ENCODE measurements at places on chromosomes 13 and 19.

DNA sequence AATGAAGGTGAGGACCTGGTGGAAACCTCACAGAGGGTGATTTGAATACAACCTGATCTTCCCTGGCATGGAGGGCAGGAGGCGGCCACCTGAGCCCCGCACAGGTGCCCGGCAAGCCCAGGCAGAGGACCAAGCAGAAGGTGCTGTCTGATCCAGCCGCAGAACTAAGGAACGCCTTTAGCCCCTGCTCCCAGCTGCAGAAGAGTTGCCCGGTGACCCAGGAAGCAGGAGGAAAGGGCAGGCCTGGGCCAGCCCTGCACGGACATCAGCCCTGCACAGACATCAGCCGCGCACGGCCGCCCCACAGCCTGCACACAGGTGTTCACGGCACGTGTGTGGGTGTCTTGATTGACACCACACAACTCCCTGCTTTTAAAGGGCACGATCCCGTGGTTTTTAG is 43.1 kb downstream of the RASA3 start:
- no peak for DNase-seq

GRCh38 chr19:32824191-32824751 is 45.3 kb downstream of the SLC7A9 start:
- no peak for DNase-seq

GRCh38 chr19:1287354-1288225 is 1.9 kb downstream of the EFNA2 start:
- DNase-seq = no peak

- no peak for DNase-seq
Measured at GRCh38 chr19:50384685-50385535, 763 bp downstream of the POLD1 start.

- no peak for DNase-seq
Measured at GRCh38 chr19:37698216-37698615, 21.3 kb downstream of the ZNF607 start.

DNA sequence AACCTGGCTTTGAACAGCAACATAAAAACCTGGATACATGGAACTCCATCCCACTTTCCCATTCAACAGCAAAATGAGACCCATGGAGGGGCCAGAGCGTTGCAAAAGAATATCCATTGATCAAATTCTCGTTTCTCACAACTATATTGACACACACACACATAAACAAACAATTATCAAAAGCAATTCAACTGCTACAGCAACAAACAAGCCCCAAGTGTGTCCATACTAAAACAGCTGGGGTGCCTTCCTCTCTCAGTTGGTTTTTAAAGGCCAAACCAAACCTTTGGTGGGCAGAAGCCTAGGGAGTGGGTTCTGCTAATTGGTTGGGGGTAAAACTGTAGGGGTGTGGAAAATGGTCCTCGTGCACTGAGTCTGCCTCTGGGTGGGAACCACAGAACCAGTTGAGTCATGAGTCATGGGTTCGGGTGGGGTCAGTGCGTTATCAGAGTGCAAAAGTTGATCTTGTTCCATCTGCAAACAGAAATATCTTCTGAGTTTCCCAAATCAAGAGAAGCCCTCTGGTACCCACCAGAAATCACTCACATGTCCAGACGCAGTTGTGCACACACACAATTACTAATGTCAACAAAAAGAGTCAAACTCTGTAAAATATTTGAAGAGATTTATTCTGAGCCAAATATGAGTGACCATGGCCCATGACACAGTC is 18.5 kb downstream of the GPR42 start:
- no peak for DNase-seq

- DNase-seq = no peak
Measured at GRCh38 chr13:94140511-94140910, 339.0 kb downstream of the DCT start.

DNA sequence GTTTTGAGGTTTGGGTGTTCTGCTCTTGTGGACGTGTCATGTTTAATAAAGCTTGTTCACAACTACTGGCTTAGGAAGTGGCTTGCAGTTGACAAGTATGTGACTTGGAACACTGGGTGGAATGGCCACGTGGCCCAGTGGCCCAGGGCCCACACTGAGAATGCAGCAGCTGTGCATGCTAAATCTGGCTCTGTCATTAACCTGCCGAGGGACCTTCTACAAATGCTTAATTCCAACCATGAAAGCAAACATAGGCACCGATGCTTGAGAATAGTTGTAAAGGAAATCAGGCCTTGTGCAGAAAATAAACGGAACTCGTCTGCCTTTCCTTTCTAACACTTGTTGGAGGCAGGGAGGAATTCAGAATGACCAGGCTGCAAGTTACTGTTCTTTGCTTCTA is 11.6 kb upstream of the CLDN10 start:
- peak; percentile 46 for DNase-seq

DNA sequence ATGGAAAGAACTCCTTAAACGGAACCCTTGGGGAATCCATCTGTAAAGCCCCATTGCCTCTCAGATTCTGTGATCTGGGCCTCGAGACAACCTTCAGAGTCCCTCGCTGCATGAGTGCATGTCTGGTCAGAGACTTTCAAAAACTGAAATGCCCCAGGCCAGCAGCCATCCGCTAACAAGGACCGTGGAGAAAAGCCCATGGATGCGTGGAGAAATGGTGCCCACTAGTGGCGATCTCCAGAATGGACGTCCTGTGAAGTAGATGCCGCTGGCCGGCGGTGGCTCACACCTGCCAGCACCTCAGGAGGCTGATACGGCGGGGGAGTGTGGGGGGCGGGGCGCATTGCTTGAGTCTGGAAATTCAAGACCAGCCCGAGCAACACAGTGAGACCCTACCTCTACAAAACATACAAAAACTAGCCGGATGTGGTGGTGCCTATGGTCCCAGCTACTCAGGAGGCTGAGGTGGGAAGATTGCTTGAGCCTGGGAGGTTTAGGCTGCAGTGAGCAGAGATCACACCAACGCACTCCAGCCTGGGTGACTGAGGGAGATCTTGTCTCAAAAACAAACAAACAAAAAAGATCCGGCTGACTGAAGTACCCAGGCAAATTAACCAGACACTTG is 7.9 kb upstream of the CDC16 start:
- peak; percentile 85 for DNase-seq

- no peak for DNase-seq
Measured at GRCh38 chr19:36082916-36083315, 28.0 kb upstream of the OVOL3 start.

DNA sequence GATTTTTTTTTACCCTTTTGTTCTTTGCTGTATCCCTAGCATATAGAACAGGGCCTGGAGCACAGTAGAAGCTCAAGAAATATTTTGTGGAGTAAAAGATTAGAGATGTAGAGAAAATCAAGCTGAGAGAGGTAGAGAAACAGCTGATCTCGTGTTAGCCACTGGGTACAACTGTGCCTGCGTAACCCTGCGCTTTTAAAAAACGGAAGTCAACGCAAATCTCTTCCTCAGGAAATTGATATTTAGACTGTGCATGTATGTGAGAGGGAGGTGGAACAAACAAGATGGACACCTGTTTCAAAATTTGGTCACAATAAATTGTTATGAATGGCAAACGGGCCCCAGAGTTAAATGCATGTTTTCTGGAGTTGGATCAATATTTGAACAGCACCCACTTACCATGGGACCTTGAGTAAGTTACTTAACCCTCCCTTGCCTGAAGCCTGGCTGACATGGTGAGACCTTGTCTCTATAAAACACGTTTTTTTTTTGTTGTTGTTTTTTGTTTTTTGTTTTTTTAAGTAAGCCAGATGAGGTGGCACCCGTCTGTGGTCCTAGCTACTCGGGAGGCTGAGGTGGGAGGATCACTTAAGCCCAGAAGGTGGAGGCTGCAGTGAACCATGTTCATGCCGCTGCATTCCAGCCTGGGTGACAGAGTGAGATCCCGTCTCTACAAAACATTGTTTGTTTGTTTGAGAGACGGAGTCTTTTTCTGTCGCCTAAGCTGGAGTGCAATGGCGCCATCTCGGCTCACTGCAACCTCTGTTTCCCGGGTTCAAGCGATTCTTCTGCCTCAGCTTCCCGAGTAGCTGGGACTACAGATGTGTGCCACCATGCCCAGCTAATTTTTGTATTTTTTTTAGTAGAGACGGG is 3.3 kb upstream of the EPOR start:
- DNase-seq = no peak

DNA sequence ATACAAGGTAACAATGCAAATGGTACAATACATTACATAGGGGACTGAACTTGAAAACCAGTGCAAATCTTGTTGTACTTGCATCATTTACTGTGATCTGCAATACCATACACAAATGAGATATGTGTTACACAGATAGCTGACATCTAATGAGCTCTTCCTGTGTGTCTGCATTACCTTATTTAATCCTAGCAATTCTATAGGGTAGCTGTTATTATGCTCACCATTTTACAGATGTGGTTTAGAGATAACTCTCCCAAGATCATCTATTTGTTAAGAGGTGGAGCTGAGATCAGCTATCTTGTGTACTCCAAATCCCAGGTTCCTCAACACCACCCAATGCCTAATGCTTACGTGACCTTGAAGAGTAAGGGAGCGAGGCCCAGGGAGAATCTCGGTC is 21.4 kb upstream of the SERP2 start:
- no peak for DNase-seq

GRCh38 chr19:51091895-51092873 is 9.5 kb upstream of the KLK14 start:
- DNase-seq = no peak

DNA sequence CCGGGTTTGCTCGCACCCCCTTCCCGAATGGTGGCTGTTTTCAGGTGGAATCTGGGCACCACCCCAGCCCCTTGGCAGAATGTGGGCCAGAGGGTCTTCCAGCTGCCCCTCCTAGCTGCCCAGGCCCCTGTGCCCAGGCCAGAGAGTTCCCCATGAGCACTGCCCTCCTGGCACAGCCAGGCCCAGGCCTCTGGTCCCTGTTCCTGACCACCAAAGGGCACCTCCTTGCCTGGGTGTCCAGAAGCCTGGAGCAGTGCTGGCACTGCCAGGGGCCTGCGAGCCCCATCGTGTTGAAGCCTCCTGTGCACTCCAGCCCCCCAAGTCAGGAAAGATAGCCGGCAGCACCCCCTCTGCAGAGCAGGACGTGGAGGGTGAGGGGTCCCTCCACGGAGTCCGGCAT is 23.4 kb downstream of the PIAS4 start:
- DNase-seq = no peak

DNA sequence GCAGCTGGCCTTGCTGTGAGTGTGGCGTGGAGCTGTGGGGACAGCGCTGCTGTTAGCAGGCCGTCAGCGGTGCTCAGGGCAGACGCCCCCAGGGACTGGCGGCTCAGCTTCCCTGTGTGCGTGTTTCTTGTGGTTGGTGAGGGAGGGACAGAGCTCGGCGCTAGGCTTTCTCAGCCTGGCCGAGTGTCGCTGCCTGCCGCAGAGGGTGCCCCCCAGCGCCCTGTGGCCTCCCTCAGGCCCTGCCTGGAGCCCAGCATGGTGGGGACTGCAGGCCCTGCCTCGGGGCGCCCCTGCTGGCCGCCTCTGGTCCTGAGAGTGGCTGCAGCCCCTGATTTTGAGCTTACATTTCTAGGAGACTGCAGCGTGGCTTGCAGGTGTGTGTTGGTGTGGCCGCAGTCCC is 35.5 kb downstream of the DOT1L start:
- no peak for DNase-seq

DNA sequence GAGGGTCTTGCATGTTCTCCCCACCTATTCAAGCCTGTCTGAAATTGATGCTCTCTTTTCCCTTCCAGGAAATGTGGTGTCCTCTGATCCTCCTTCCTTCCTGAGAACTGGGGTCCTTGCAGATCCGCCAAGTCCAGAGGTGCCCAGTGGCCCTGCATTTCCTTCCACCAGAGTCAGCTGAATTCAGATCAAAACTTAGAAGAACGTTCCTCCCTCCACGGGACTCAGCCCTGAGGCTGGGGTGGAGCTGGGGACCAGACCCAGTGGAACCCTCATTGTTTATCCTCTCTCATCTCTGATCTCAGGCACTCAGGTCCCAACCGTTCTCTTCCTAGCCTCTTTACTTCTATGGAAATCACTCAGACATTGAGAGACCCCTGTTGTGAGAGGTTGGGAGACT is 477.3 kb downstream of the TSHZ3 start:
- DNase-seq = no peak

- DNase-seq = no peak
Measured at GRCh38 chr13:93345024-93345423, 118.4 kb downstream of the GPC6 start.

DNA sequence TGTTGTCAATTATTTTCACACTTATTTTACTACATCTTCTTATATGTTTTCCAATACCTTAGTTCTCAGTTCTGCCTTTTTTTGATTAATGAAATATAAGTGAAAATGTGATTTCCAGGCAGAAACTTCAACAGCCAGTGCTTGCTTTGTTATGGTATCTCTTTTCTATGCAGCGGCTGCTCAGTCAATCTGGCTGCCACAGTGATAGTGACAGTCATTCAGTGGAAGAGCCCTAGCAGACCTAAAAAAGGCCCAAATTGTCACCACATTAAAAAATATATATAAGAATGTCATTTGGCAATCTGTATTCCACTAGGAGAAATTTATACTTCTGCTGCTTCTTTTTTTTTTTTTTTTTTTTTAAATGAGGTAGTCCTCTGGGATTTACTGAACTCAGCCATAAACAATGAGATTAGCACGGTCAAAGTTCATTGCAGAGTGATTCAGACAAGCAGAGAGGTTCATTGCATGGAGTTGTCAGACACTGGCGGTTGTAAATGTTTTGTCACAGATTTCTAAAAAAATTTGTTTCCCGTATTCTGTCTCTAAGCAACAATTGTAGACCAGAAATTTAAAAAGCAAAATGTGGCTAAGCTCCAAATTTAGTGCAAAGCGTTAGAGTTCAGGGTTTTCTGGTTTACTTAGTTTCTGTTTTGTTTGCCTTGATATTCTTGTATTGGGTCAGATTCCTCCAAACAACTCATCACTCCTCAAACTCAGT is 94.7 kb upstream of the PRR20A start:
- no peak for DNase-seq

GRCh38 chr19:18776288-18776594 is 14.9 kb downstream of the COMP start:
- DNase-seq = no peak

- no peak for DNase-seq
Measured at GRCh38 chr19:33720155-33720493, 76.5 kb upstream of the KCTD15 start.

GRCh38 chr13:112963641-112964040 is 5.4 kb upstream of the MCF2L start:
- no peak for DNase-seq

- no peak for DNase-seq
Measured at GRCh38 chr13:73025217-73026012, 33.4 kb upstream of the KLF5 start.

- no peak for DNase-seq
Measured at GRCh38 chr13:113740286-113740556, 18.8 kb upstream of the TMEM255B start.

Data from globus pallidus (tissue), 1 donor.